ENCODE measurements at places on chromosomes 2 and 18.

DNA sequence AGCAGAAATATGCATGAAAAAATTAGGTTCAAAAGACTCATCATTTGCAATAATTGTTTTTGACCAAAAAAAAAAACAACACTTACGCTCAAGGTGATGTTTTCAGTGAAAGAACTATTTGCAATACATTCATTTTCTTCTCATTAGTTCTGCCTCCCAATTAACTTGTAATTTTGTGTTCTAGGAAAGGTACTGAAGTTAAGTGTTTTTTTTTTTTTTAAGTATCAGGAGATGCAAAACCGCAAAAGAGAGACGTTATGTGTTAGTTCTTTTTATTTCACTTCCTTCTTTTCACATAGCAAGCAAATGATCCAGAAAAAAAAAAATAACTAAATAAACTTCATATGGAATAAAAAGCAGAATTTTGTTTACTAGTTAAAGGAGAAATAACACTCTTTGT, 735.2 kb upstream of the GCFC2 start:
- no peak for DNase-seq

GRCh38 chr2:160486341-160486740, 7.3 kb downstream of the RBMS1 start:
- peak; percentile 64 for DNase-seq

DNA sequence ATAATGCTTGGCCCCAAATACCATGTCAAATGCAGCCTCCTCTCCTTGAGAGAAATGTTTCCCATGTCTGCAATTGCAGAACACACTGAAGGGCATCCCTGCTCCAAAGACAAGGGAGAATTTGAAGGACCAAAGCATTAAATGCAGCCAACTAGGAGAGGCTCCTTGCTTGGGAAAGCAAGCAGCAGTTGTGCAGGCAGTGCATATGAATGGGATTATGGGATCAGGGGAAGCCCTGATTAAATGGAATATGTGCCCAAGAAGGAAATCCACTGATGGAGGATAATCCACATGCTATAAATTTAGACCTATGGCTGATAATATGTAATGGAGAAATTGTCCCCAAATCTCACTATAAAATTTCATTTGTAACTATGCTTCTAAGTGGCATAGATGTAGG, 116.1 kb downstream of the NCKAP5 start:
- DNase-seq = no peak

DNA sequence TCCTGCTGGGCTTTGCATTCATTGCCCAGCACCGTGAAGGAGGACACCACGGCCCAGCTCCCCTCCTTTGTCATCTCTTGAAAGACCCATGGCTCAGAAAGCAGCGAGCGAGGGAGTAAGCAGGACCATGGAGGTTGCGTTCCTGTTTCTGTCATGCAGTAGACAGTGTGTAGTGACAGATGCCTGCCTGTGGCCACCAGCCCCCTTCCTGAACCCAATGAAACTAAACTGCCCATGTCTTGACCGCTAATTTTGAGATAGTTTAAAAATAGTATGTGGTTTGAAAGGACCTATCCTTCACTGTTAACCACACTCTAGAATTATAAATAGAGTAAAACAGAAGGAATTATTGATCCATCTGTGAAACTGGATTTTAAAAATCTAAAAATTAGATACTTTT, 88.2 kb downstream of the ASAP2 start:
- no peak for DNase-seq

Measured in iris pigment epithelial cell (primary cell).